ENCODE measurements at places on chromosomes 5 and 9.

DNA sequence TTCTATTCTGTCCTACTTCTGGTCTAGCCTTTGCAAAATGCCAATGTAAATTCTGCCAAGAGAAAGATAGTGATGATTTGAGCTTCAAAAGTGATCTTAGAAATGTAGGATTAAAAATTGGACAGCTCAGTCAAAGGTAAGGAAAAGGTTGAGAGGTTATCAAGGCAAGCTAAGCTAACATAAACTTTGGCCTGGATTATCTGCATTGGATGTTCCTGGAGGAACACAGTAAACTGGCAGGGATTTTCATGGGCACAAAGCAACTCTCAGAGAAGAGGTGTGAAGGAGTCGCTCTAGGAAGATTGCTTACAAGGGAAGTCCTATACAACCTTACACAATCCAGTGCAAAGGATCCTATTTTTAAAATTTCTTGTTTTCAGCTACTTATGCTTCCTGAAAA lies 115.2 kb downstream of the JAKMIP2 start:
- no peak for DNase-seq
- no peaks in the 10 kb centered on the region for H3K36me3 ChIP-seq
- H3K4me1 ChIP-seq: no peaks in the 10 kb centered on the region
- H3K4me3 ChIP-seq: no peak overlapping the region
- H3K27me3 ChIP-seq: no peaks in the 10 kb centered on the region
- H3K27ac ChIP-seq: no peak overlapping the region

DNA sequence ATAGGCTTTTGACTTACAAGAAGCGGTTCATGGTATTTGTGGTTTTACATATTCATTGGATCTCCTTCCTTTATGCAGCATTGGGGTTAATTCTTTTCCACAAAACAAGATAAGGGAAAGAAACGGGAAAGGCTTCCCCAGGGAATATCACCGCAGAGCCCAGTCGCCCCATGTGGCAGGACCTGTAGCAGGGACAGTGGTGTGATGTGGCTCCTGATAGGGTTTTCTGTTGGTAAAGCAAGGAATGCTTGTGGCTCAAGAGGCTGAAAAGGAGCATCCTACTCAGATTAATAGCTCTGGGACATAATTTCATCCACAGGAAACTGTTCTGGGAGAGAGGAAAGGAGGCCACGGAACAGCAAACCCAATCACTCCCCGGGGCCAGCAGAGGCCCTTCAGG lies 699.9 kb downstream of the MTRR start:
- H3K27me3 ChIP-seq: no peaks in the 10 kb centered on the region
- no peak overlapping the region for H3K27ac ChIP-seq
- no peaks in the 10 kb centered on the region for H3K4me1 ChIP-seq
- no peak for DNase-seq

- DNase-seq: no peak
- no peaks in the 10 kb centered on the region for H3K36me3 ChIP-seq
- H3K4me1 ChIP-seq: no peaks in the 10 kb centered on the region
- no peak overlapping the region for H3K27ac ChIP-seq
- no peaks in the 10 kb centered on the region for H3K27me3 ChIP-seq
These were observed 225.3 kb downstream of the NTRK2 start for GRCh38 chr9:84894859-84895258.

DNA sequence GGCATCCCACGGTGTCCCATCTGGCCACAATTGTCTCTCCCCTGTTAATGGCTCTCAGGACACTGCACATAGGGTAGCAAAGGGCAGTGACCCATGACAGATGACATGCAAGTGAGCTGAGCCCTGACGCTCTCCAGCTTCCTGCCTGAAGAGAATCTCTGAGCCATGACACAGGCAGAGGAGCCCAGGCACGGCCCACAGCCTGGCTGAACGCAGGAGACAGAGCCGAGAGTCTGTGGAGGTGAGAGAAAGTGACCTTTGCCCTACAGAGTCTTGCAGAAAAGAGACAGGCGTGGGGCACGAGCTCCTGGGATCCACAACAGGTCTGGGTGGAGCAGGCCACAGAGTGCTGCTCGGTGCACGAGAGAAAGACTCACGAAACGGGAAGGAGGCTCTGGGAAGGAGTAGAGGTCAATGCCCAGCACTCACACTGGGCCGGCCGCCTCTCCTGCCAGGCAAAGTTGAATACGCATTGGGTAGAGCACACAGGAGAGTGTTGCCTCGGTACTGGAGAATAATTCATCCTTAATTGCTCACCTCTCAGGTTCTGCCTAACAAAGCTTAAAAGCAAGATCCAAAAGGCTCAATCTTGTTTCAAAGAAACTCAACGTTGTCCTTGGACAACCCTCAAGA lies 90.3 kb downstream of the MRPL36 start:
- no peaks in the 10 kb centered on the region for H3K36me3 ChIP-seq
- H3K27ac ChIP-seq: no peak overlapping the region
- H3K4me1 ChIP-seq: peaks cover 2% of the 10 kb centered on the region
- H3K27me3 ChIP-seq: peaks cover 42% of the 10 kb centered on the region

GRCh38 chr5:20028506-20028905 lies 40.5 kb upstream of the CDH18 start:
- no peak overlapping the region for H3K27ac ChIP-seq
- H3K27me3 ChIP-seq: no peaks in the 10 kb centered on the region
- no peaks in the 10 kb centered on the region for H3K36me3 ChIP-seq
- no peak for DNase-seq
- no peak overlapping the region for H3K4me3 ChIP-seq

DNA sequence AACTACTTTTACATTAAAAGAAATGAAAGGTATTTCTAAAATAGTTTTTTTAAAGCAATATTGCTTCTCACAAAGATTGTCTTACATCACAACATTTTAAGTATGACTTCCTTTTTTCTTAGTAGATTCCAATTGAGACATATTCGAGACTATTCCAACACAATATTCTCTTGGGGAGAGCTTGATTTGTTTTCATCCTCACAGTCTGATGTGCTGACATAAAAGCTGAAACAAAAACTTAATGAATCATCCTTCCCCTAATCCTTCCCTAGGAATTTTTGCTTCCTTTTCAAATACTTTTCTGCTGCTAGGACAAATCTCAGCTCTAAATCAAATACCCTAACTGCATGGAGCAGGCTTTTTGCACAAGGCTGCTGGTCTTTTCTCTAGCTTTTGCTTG lies 245.8 kb upstream of the MAP3K1 start:
- no peak overlapping the region for H3K4me3 ChIP-seq
- no peaks in the 10 kb centered on the region for H3K4me1 ChIP-seq
- H3K27me3 ChIP-seq: peaks cover 24% of the 10 kb centered on the region
- H3K36me3 ChIP-seq: no peaks in the 10 kb centered on the region
- peak; percentile 62 for DNase-seq
- H3K27ac ChIP-seq: no peak overlapping the region

GRCh38 chr9:137114613-137115393 lies at the start of gene DPP7:
TSS of gene DPP7 (minus strand) at chr9:137114733. CDS start at chr9:137114713, 20 bp downstream.
- H3K4me3 ChIP-seq: peak within 1 kb of the TSS; percentile 73
- no peak within 1 kb of the TSS for H3K27ac ChIP-seq
- no peaks in the 10 kb centered on the region for H3K27me3 ChIP-seq
- peaks cover 44% of the 10 kb centered on the region for H3K36me3 ChIP-seq
- DNase-seq: peak; percentile 51

- DNase-seq: no peak
- H3K27me3 ChIP-seq: peaks cover 3% of the 10 kb centered on the region
- H3K4me1 ChIP-seq: peaks cover 2% of the 10 kb centered on the region
- H3K36me3 ChIP-seq: no peaks in the 10 kb centered on the region
- no peak overlapping the region for H3K4me3 ChIP-seq
These were observed 334.2 kb downstream of the PDE4D start for GRCh38 chr5:59559323-59559722.

DNA sequence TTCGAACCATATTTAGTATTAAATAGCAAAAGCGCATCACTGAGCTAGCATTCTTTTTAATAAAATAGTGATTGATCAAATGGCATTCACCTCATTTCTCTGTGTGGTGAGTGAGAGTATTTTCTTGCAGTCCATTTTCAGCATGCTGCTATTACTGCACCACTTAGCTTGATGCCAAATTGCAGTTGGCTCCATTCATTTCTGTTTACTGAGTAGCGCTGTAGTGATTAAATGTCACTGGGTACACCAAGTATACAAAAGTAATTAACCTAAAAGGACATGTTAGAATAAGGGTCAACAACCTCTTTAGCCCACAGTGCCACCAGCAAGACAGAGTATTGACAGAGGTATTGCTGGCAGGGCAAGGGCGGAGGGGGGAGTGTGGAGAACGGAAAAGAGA lies 122.0 kb downstream of the TLE4 start:
- peaks cover 11% of the 10 kb centered on the region for H3K4me1 ChIP-seq
- no peak overlapping the region for H3K4me3 ChIP-seq
- H3K27me3 ChIP-seq: no peaks in the 10 kb centered on the region
- DNase-seq: no peak
- peak overlapping the region; percentile 87 for H3K27ac ChIP-seq

- DNase-seq: no peak
- H3K27ac ChIP-seq: no peak overlapping the region
- peaks cover 32% of the 10 kb centered on the region for H3K4me1 ChIP-seq
- peaks cover 80% of the 10 kb centered on the region for H3K27me3 ChIP-seq
- no peaks in the 10 kb centered on the region for H3K36me3 ChIP-seq
These were observed 2.5 kb upstream of the LMX1B start for GRCh38 chr9:126611193-126611591.

DNA sequence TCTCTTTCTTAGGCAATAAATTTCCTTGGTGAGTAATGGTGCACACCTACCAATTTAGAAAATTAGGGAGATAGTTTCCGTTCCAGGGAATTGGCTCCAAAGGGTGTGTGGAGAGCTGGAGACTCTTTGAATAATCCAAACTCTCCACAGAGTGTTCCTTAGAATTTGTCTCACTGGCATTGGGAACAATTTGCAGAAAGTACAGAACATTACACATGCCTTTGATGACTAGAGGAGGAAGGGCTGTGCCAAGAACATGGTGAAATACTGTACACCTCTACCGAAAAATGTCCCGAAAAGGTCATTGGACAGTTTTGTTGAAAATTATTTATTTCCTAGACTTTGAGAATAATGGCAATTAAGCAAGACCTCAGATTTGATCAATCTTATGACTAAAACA lies 214.2 kb upstream of the MPDZ start:
- H3K27ac ChIP-seq: no peak overlapping the region
- DNase-seq: no peak
- H3K4me3 ChIP-seq: no peak overlapping the region

GRCh38 chr9:113992276-113992951 lies 85.7 kb downstream of the AMBP start:
- DNase-seq: no peak
- no peaks in the 10 kb centered on the region for H3K27me3 ChIP-seq
- peaks cover 3% of the 10 kb centered on the region for H3K4me1 ChIP-seq
- H3K27ac ChIP-seq: no peak overlapping the region
- H3K36me3 ChIP-seq: peaks cover 59% of the 10 kb centered on the region
- no peak overlapping the region for H3K4me3 ChIP-seq

DNA sequence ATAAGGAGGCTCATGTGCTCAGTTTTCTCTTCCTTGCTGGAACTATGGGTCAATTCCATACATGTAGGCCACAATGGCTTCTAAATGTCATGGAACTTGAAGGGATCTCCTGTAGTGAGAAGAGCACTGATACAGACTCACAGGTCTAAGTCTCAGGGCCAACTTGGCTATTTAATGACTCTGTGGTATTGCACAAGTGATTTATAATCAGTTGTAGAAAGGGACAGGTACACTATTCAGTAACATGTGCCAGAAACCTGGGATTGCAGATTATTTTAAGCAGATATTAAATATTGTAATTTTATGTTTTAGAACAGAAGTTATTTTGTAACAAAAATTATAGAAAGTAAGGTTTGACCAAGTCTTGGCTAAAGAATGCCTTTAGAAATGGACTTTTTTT lies 241.5 kb upstream of the PIK3R1 start:
- no peaks in the 10 kb centered on the region for H3K36me3 ChIP-seq
- no peak for DNase-seq
- H3K27ac ChIP-seq: no peak overlapping the region
- no peaks in the 10 kb centered on the region for H3K4me1 ChIP-seq
- H3K27me3 ChIP-seq: no peaks in the 10 kb centered on the region

DNA sequence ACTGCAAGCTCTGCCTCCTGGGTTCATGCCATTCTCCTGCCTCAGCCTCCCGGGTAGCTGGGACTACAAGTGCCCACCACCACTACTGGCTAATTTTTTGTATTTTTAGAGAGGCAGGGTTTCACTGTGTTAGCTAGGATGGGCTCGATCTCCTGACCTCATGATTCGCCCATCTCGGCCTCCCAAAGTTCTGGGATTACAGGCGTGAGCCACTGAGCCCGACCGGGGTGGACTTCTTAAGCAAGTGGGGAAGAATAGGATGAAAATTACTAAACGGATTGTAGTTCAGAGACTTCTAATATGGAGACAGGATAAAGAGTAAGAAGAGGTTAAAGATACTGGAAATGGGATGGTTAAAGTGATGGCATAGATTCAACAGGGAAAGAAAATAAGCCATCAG lies 132.3 kb upstream of the IRX2 start:
- no peak overlapping the region for H3K4me3 ChIP-seq
- no peak overlapping the region for H3K27ac ChIP-seq
- no peaks in the 10 kb centered on the region for H3K4me1 ChIP-seq
- H3K36me3 ChIP-seq: no peaks in the 10 kb centered on the region
- DNase-seq: no peak

DNA sequence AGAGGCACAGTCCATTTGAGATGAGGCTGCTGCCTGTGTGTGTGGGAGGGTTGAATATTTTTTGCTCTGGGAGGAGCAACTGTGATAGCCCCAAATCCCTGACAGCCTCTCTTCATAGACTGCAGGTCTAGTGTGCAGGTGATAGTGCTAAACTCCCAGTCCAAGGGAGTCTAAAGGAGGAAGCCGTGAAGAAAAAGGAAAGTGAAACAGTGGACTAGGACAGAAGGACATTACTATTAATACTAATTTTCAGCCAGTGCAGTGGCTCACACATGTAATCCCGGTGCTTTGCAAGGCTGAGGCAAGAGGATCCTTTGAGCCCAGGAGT lies 295.0 kb downstream of the PDE4D start:
- H3K27me3 ChIP-seq: no peaks in the 10 kb centered on the region
- H3K36me3 ChIP-seq: no peaks in the 10 kb centered on the region
- no peak overlapping the region for H3K4me3 ChIP-seq
- no peak overlapping the region for H3K27ac ChIP-seq
- H3K4me1 ChIP-seq: no peaks in the 10 kb centered on the region
- no peak for DNase-seq

GRCh38 chr5:2168601-2169429 lies 286.1 kb upstream of the IRX4 start:
- no peaks in the 10 kb centered on the region for H3K4me1 ChIP-seq
- H3K27me3 ChIP-seq: peaks cover 66% of the 10 kb centered on the region
- DNase-seq: no peak
- no peaks in the 10 kb centered on the region for H3K36me3 ChIP-seq
- no peak overlapping the region for H3K27ac ChIP-seq

- DNase-seq: no peak
- H3K27ac ChIP-seq: no peak overlapping the region
- no peaks in the 10 kb centered on the region for H3K4me1 ChIP-seq
- H3K27me3 ChIP-seq: no peaks in the 10 kb centered on the region
- no peaks in the 10 kb centered on the region for H3K36me3 ChIP-seq
These were observed 208.9 kb upstream of the PRR16 start for GRCh38 chr5:120255214-120255613.

DNA sequence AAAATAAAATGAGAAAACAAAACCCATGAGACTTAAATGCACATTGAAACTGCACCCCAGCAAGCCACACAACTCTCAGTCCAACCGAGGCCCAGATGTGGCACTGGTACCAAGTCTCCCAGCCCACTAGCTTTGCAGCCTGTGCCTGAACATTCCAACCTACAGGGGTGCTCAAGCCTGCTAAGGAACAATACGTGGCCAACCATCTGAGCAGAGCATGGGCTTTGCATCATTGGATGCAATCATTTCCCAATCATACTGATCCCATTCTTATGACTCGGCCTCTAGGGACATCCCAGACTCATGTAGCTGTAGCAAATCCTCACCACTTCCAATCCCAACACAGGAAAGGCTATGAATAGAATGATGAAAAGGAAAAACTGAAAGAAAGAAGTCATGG lies 297.2 kb downstream of the SPOCK1 start:
- no peak overlapping the region for H3K4me3 ChIP-seq
- H3K36me3 ChIP-seq: no peaks in the 10 kb centered on the region
- H3K27me3 ChIP-seq: no peaks in the 10 kb centered on the region
- peak; percentile 29 for DNase-seq
